Stimulated activated CD4-positive, alpha-beta T cell treated with anti-CD3 and anti-CD28 coated beads, TNF-alpha, amount 100 ng/mL, for 4 hours (primary cell): ENCODE measurements at places on chromosomes 16 and 17.

GRCh38 chr16:85541181-85541580 lies 71.9 kb upstream of the GSE1 start:
- no peak for DNase-seq

DNA sequence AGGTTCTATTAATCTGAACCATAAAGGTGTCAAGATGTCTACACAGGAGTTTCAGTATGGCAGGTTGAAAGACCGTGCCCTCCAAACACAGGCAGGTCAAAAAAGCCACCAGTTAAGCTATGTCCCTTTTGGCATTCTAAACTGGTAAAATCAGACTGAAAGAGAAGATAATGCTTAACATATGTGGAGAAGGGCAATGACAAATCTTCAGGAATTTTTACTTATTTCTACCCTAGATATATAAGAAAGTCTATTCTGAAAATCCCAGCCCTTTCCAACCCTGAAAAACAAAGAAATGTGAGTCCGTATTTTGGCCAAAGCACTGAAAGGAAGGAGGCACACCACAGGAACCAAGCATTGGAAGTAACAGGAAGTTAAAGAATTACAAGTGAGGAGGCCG lies 16.5 kb downstream of the AP1G1 start:
- DNase-seq = no peak

DNA sequence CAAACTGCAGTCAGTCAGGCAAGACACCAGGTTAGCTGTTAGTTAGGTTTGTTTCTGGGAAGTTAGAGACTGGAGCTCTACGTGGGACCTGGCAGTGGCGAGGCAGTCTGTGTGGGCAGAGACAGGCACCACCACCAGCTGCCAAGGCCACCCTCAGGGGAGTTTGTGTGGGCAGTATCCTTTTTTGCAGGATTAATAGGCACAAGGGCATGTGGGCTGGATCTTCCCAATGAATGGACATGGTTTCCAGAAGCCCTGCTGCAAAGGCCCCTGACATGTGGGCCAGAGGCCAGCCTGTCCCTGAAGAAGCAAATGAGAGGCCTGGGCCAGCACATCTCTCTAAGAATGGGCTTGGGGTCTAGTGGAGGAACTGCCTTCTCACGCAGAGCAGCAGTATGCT lies 19.2 kb upstream of the SREBF1 start:
- DNase-seq = no peak

DNA sequence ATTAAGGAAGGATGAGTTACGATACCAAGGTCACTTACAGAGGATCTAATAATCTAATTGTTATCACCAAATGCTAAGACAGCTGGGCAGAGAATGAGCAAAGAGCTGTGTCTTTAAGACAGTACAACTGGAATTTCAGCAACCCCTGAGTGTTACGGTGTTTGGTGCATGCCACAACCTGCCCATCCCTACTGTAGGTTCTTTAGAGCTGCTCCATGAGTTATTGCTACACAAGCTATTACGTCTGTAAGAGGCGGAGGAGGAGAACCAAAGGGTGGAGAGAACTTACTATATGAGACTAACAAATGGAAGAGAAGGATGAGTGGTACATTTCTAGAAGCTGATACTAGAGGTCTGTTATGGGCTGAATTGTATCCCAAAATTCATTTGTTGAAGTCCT lies 14.2 kb upstream of the C17orf78 start:
- no peak for DNase-seq

DNA sequence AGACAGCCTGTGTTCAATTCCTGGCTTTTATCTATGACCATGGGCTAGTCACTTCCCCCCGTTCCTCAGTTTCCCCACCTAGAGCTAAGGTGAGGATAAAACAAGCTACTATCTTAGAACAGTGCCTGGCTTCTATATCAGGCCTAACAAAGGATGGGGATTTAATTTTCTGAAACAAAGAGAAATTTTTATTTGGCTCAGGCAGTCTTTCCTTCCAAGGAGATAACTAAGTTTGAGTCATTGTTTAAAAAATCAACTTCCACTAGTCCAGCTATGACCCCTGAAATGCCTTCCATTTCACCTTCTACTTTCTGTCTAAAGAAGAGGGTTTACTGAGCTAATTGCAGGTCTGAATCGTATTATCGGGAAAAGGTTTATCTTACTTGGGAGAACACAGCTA lies 99.0 kb downstream of the CMIP start:
- DNase-seq = no peak

DNA sequence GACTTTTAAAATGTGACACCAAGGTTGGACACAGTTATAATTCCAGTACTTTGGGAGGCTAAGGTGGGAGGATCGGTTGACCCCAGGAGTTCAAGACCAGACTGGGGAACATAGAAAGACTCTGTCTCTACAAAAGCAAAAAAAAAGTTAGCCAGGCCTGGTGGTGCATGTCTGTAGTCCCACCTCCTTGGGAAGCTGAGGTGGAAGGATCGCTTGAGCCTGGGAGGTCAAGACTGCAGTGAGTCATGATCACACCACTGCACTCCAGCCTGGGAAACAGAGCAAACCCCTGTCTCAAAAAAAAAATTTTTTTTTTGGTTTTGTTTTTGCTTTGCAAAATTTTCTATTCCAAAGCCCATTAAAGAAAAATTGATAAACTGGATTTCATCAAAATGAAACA lies 281.4 kb downstream of the BCAS3 start:
- DNase-seq = no peak

DNA sequence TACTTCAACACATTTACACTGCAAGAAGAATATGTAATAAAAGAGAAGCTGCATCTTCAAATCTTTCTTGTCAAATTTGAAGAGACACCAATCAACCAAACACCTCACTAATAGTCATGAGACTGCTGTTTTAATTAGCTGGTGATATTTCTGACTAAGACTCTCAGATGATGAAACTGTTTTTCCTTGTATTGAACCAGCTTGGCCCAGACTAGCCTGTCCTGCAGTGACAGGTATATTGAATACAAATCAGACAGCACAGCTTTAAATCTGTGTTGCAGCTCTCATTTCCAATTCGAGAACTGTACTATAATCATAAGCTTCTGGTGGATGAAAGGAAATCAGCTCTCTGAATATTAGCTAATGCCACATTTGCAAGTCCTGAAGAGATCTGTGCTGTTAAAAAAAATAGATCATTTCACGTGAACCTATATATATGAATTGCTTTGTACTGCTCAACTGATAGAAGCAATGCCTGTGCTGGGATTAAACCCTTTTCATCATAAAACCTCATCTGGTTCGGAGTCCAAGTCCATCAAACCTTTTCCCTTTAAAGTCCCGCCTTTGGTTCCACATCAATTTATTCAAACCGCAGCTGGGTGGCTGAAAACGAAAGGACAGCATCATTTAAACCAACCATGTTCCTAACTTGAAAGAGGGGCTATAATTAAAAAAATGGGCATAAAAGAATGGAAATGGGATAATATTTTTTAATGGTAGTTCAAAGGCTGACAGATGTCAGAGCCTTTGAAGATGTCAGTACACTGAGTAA lies 306.2 kb downstream of the CEP112 start:
- no peak for DNase-seq

GRCh38 chr17:31787857-31788570 lies 71.0 kb downstream of the COPRS start:
- no peak for DNase-seq

GRCh38 chr16:84599521-84600202 lies 18.2 kb downstream of the COTL1 start:
- peak; percentile 50 for DNase-seq

- DNase-seq = no peak
These were observed 2254.6 kb downstream of the TP53TG3F start for GRCh38 chr16:35713762-35714650.

DNA sequence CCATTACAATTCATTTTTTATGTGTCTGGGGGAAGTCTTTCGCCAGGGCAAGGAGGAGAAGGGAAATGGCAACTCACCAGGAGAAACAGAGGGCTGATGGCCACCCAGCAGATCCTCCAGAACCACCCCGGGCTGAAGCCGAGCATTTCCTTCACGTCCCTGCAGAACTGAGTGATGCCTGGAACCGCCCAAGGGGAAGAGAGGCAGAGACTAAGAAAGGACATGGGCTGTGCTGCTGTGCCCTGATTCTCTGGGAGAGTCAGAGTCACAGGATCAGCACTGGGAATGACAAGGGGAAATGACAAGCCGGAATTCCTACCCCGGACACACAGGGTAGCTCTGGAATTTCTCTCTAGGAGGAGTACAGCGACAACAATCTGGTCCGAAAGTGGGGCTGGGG lies 27.8 kb downstream of the SLC6A4 start:
- DNase-seq = no peak

- DNase-seq = no peak
These were observed 19.9 kb downstream of the C17orf100 start for GRCh38 chr17:6671431-6671830.

- DNase-seq = no peak
These were observed 52.0 kb downstream of the TNFRSF13B start for GRCh38 chr17:16919663-16920627.

DNA sequence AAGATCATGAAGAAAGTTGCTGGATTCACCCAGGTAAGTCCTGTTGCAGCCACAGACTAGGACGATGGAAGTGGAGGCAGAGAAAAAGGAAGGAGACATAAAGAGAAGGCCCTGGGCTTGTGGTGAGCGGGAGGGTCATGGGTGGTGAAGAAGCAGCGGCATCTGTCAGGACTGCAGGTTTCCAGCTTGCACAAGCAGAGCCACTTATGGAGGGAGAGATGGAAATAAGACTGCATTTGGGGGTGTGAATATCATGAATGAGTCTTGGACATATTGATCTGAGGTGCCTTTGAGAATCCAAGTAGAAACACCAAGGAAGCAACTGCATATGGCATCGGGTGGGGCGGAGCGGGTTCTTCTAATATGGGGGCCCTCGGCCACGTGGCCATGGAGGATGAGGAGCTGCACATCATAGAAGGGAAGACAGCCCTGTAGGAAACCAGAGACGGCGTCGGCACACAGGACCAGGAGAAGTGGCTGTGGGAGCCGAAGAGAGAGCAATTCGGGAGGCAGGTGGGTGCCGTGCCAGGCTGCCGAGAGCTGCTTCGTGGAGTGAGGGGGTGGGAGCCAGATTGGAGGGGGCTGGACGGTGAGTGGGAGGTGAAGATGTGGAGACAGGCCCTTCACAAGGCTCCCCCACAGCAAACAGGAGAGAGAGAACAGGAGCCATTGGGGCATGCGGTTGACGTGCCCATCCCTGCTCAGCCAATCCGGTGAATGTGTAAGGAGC lies 243.5 kb downstream of the GSG1L start:
- no peak for DNase-seq

DNA sequence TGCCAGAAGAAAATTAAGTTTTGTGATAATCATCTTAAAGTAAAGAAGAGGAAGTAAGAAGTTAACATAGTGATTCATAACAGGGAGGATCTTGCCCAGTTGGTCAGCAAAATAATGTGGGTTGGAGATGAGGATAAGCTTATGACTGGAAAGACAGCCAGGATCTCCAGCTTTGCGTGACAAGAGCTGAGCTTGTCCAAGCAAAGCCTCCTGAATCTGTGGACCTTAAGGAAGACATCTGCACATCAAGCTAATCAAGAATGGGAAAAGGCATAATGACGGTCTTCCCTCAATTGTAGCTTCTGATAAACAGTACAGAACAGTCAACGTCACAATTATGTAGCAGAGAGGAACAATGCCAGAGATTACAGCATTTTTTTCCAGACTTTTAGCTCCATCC lies 744.7 kb upstream of the GOT2 start:
- no peak for DNase-seq

DNA sequence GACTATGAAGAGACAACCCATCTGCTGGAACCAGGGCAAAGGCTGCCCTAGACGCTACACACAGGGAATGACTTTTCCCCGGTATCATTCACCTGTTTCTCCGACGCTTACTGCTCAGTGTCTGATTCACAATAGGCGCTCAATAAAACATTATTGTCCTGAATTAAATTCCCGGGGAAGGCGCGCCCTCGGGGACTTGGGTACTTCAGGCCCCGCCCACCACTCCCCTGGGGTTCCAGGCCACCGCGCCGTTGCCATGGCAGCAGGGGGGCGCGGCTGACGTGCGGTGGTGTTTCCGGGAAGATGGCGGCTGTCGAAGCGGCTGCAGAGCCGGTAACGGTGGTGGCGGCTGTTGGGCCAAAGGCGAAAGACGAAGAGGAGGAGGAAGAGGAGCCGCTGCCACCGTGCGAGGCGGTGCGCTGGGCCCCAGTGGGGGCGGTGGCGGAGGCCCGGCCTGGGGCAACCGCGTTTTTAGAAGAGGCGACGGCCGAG lies at the start of gene RUNDC1:
Gene RUNDC1 (plus strand): TSS at position 292 of the 492 bp plus-strand sequence. CDS start 12 bp downstream, at position 304.
- DNase-seq = peak; percentile 88

- DNase-seq = no peak
These were observed 53.0 kb downstream of the SF3B3 start for GRCh38 chr16:70576431-70577255.

DNA sequence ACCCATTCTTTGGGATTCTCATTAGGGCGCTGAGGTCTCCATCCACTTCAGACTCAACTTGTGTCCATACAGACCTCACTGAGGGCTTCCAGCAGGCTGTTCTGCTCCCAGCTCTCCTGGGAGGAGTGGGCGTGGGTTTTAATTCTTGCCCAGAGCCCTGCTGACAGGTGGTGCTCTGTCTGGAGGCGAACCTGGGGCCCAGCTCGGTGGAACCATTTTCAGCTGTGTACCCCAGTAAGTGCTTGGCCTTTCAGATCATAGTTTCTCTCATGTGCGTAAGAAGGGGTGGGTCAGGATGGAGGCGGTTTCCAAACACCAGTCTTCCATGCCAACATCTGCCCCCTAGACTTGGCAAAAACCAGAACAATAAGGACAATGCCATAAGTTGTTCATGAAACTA lies 21.4 kb upstream of the NKD1 start:
- DNase-seq = no peak

GRCh38 chr16:2270588-2271470 lies 2.9 kb upstream of the RNPS1 start:
- no peak for DNase-seq

GRCh38 chr16:69209735-69210134 lies 22.8 kb downstream of the SNTB2 start:
- DNase-seq = no peak

- DNase-seq = no peak
These were observed 332.8 kb upstream of the ERCC4 start for GRCh38 chr16:13587181-13587580.

DNA sequence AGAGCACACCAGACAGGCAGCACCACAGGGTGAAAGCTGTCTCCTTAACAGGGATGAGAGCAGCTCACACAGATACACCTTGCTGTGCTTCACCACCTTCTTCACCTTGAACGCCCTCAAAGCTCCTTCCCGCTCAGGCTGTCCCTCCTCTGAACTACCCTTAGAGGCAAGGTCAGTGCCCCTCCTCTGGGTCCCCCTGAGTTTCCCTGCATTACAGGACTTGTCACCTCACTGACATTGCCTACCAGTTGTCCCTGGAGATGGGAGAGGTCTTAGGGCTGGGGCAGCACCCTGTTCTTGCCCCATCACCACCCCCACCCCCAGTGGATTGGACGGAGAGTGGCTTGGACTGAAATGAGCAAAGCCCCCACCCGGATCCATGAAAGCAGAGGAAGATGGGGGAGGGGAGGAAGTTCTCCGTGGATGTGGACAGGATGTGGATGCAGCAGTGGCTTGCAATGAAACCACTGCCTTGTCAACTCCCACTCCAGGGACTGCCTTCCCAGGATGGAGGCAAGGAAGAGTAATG lies 73.2 kb upstream of the CDH5 start:
- no peak for DNase-seq

- no peak for DNase-seq
These were observed 13.1 kb downstream of the ODAD4 start for GRCh38 chr17:41943492-41943891.

GRCh38 chr17:6196355-6196754 lies 126.2 kb downstream of the WSCD1 start:
- no peak for DNase-seq

- no peak for DNase-seq
These were observed 55.0 kb downstream of the PDPK1 start for GRCh38 chr16:2592786-2593185.

- no peak for DNase-seq
These were observed 10.9 kb downstream of the RABEP2 start for GRCh38 chr16:28913946-28914724.
